ENCODE measurements at places on chromosomes 2 and 18. TPM values are rescaled to one million over a fixed set of nuclear protein-coding genes. Genes with fewer than 3 reads are reported as not detected.

Gene FAM237A
- not detected for total RNA-seq

Gene GALNT13
- total RNA-seq = 28.4 TPM

Gene ZNF514
- total RNA-seq = 35.9 TPM

Gene TNS1
- 3.1 TPM for total RNA-seq

Gene SF3B6
- 124 TPM for total RNA-seq

Gene KCNE4
- total RNA-seq = 3.7 TPM

Gene MLPH
- 0.94 TPM for total RNA-seq
